ENCODE measurements at places on chromosomes 12 and 14.

- DNase-seq: no peak
Measured at GRCh38 chr14:32211068-32211404, 8.0 kb upstream of the RNU6-8 start.

- no peak for DNase-seq
Measured at GRCh38 chr12:1935700-1936378, 17.4 kb upstream of the CACNA2D4 start.

DNA sequence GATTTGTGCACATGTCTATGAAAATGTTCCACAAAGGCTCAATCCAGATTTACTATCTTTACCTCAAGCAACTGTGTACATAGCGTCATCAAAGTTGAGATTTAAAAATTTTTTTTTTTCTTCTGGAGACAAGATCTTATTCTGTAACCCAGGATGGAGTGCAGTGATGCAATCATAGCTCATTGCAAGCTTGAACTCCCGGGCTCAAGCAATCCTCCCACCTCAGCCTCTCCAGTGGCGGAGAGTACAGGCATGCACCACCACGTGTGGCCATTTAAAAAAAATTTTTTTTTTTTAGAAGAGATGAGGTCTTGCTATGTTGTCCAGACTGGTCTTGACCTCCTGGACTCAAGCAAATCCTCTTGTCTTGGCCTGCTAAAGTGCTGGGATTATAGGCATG lies 2.3 kb downstream of the COCH start:
- DNase-seq: no peak

GRCh38 chr14:38279572-38279971 lies 23.7 kb upstream of the CLEC14A start:
- DNase-seq: no peak

- DNase-seq: no peak
Measured at GRCh38 chr12:2075508-2076195, 22.9 kb downstream of the CACNA1C start.
